NAMALWA (cell line): ENCODE measurements at places on chromosomes 12 and 14.
A peak's percentile ranks its signal among the peaks of the same experiment; 100 is the strongest.

DNA sequence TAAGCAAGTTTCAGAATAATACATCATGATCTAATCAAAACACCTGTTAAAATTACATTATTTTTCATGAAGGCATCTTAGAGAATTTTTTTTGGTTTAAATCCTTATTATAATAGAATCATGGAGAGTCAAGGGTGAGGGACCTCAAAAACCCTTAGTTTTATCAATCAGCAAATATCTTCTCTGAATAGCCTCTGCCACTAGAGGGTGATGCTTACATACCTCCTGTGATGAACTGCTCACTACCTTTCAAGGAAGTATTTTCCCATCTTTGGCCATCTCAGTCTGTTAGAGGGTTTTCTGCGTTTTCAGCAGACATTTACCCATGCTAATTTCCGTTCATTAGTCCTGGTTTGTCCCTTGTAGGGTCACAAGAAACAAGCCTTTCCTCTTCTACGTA, 200.2 kb downstream of the TRHDE start:
- DNase-seq = peak; percentile 24

DNA sequence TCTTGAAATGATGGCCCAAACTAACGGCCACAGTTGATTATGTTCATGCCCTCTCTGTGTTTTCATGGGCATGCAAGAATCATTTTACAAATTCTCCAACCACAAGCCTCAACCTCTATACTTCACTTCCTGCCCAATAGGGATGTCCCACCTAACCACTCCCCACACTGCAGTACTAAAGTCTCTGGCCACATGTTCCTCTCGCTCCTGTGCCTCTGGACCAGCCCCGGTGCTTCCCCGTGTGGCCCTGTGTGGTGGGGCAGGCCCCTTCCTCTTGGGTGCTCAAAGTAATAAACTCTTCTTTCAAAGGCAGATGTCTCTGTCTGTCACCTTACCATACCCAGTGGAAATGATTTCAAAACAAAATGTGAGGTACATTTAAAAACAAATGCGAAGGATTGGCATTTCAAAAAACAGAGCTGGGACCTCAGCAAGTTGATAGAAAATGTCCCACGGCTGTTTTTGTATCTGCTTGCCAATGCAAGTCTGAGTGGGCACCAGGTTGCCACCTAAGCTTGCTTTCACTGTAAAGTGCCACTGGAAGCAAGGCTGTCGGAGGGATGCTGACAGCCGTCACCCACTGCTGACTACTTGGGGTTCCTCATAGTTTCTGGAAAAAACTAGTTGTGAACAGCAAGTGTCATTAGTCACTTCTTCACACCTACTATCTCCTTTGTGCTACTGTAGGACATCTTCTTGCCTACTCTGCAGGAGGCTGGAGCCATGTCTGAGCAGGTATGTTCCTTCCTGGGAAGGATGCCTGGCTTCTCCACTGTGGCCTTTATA, 8.2 kb upstream of the SERPINA11 start:
- no peak for DNase-seq

DNA sequence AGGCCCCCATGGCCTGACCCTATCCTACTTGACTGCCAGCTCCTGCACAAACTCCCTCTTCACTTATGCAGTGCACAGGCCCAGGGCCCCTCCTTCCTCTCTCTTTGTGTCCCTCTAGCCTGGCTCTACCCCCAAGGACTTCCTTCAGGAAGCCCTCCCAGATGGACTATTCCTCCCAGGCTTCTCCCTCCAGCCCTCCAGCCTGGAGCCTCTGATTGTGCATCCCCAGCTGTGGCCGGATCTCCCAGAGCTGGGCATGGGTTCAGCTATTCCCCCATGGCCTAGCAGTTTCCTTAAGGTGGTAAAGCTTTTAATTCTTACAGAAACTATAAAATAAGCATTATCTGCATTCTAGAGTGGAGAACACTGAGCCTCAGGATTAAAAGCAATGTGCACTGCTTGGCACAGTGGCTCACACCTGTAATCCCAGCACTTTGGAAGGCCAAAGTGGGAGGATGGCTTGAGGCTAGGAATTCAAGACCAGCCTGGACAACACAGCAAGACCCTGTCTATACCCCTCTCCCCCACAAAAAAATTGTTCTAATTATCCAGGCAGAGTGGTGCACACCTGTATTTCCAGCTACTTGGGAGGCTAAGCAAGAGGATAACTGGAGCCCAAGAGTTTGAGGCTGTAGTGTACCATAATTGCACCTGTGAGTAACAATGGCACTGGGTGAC, 16.8 kb upstream of the KRT8 start:
- no peak for DNase-seq

- DNase-seq = no peak
Observed at GRCh38 chr12:91406920-91407341, 224.3 kb upstream of the DCN start.

- DNase-seq = no peak
Observed at GRCh38 chr14:53106768-53107167, 46.4 kb downstream of the DDHD1 start.

DNA sequence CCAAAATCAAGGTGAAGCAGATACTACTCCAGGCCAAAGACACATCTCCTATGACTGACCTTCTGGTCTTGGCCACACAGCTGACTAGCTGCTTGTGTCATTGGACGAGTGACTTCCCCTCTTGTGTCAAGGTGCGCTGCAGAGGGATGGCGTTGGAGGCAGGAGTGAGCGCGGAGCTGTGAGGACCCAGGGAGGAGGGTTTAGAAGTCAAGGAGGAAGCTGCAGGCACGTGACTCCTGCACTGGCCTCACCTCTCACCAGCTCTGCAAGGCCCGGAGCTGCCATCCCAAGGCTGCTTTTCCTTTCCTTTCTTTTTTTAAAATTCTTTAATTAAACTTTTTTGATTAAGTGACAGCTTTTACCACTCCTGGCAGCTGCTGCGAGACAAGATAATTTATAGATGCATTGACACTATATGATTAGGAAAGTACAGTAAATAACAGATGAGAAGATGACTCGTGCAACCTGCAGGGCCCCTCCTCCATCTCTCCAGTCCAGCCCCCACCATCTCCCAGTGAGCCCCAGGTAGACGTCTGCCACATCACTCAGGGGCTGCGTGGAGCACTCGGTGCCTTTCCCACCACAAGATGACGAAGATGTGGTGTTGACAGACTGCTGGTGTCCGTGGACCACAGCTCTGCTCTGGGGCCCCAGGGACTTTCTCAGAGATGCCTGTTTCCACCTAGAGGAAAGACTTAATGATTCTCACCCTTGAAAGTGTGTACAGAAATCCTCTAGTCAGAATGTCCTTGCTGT, 350.6 kb downstream of the CACNA1C start:
- no peak for DNase-seq

- DNase-seq = no peak
Observed at GRCh38 chr12:8048906-8049305, 16.4 kb downstream of the FOXJ2 start.

GRCh38 chr12:8549381-8549780, 8.7 kb upstream of the CLEC4E start:
- DNase-seq = no peak

DNA sequence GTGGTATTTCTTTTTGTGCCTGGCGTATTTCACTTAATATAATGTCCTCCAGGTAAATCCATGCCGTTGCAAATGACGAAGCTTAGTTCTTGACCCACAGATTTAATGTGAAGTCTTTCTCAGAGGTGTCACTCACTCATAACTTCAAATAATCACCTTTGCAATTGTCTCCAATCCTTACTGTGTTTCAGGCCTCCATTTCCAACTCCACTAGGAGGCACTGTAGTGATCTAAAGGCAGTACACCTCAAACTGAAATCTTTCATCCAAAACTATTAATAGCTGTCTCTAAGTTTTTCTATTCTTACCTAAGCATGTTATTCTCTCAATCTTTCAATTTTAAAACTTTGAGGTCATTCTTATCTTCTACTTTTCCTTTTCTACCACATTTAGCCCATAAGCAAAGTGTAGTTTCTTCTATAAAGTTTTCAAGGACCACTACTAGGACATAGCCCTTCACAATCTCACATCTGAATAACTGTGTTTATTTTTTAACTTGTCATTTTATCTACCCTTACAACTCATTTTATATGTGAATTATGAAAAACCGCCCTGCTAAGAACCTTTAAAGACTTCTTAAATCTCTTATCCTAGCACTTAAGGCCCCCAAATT, 25.5 kb upstream of the FBXO34 start:
- DNase-seq = peak; percentile 37

DNA sequence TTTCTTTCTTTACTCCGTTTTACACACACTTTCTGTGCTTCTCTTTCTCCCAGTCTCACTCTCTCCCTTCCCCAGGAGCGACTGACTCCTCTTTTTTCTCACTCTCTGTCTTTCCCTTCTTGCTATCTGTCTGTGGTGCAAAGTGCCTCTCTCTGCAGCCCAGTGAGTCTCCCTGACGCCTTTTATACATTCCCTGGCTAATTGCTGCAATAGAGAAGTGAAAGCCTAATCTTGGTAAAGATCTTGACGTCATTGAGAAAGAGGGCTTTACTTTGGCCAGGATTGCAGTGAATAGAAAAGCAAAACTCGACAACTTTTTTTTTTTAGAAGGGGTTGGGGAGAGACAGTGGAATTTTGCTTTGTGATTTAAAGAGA, 706 bp upstream of the DIO2 start:
- DNase-seq = peak; percentile 9

DNA sequence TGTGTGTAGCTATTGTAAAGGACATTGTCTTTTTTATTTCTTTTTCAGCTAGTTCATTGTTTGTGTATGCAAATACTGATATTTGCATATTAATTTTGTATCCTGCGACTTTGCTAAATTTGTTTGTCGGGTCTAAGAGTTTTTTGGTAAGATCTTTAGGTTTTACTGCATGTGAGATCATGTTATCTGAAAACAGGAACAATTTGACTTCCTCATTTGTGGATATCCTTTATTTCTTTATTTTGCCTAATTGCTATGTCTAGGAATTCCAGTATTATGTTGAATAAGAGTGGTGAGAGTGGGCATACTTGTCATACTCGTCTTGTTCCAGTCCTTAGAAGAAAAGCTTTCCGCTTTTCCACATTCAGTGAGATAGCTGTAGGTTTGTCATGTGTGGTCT, 28.8 kb downstream of the SIX4 start:
- no peak for DNase-seq

DNA sequence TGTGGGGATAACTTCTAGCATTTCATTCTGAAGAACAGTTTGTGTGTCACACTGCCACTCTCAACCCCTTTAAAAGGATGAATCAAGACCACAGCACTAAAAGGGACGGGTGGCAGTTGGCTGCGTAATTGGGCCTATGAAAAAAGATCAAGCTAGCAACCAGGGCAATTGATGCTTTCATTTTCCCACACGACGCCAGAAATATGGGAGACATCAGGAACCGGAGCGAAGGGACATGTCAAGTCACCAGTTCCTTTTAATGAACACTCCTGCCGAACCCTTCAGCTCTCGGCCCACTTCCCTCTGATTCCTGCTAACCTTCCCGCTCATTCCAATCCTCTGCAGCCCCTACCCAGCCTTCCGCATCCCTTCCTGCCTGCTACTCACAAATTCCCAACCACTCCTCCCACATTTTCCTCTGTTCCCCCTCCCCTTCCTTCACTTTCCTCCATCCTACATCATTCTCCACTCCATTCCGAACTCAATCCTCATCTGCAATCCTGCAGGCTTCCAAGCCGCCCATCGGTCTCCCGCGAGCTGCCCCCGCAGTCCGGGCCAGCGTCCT, 753 bp downstream of the CSRNP2 start:
- peak; percentile 26 for DNase-seq

DNA sequence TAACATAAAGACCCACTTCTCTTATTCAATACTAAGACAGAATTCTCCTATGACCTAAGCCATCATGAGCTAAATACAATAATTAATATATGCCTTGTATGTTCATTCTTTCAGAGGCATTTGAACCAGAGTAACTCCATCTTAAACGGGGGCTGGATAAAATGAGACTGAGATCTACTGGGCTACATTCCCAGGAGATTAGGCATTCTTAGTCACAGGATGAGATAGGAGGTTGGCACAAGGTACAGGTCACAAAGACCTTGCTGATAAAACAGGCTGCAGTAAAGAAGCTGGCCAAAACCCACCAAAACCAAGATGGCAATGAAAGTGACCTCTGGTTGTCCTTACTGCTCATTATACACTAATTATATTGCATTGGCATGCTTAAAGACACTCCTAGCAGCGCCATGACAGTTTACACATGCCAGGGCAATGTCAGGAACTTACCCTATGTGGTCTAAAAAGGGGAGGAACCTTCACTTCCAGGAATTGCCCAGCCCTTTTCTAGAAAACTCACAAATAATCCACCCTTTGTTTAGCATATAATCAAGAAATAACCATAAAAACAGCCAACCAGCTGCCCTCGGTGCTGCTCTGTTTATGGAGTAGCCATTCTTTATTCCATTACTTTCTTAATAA, 260.7 kb downstream of the SSPN start:
- DNase-seq = no peak

DNA sequence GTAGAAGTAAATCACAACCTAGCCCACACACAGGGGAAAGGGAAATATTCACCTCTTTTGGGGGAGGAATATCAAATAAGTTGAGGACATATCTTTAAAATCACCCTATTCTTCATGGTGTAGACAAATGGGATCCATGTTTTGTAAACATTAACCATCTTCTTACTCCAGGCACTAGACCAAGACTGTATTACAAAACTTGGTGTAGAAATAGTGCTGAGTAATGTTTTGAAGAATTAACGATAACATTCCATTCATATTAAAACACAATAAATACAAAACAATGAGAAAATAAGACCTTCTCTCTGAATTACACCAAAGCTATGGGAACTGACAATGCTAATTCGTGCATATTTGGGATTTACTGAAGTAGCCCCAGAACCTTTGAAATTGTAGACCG, 633.6 kb downstream of the BCL11B start:
- no peak for DNase-seq

DNA sequence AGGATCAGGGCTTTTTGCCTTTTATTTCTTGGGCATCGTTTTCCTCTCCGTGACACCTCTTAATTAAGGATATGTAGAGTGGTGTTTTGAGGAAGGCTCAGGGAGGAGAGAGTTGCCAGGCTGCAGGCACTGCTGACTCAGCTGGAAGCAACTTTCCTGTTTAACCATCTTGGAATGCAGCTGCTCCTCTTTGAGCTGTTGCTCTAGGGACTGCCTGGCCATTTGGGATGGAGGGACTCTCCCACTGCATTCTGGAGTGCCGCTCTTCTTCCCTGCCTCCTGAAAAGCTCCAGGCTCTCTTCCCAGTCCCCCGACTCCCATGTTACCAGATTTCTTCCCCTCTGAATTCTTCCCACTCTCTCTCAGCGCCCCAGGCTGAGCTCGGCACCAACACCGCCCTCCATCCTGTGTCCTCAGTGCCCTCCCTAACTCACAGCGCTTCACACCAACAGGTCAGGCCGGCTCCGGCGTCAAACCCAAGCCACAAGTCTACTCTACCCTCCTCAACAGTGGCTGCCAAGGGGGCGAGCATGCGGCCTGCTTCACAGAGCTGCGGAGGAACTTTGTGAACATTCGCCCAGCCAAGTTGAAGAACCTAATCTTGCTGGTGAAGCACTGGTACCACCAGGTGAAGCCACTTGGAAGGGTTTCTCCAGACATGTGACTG, 5.9 kb downstream of the OAS3 start:
- DNase-seq = no peak

DNA sequence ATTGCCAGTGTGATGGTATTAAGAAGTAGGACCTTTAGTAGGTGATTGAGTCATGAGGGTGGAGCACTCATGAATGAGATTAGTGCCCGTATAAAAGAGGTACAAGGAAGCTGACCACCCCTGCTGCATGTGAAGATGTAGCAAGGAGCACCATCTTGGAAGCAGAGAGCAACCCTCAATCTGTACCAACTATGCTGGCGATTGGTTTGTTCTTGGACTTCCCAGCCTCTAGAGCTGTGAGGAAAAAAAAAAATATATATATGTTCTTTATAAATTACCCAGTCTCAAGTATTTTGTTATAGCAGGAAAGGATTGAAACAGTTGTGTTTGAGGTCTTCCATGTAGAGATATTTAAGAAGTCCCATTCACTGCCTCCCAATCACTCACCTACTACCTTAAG, 16.9 kb downstream of the METTL25 start:
- DNase-seq = no peak
